ENCODE measurements at places on chromosomes 16 and 17.

DNA sequence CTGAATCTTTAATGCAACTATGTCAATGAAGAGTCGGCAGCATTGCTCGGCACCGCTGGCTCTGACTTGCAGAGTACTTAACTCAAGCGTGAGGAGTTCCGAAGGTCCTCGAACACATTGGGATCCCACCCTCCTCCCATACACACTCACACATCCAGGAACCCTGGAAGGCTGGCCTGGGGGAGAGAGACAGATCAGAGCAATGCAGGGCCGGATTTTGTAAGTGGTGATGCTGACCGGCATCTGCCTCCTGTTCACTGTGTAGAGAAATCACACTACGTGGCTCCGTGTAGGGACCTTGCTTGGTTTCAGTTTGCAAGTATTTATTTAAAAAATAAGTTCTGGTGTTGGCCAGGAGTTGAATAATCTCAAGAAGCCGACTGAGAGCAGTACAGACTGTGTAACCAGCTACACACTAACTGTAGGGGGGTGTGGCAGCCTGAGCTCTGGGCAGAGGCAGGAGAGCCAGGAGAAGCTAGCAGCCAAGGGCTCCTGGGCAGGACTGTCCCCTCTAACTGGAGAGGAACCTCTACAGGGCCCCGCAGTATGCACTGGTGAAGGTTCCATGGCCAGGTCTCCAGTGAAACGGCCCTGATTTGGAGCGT, 190.2 kb upstream of the TNRC6C start:
- no peak for DNase-seq

- DNase-seq: no peak
These were observed 42.4 kb upstream of the FBXO47 start for GRCh38 chr17:39009581-39010001.

- no peak for DNase-seq
These were observed 162.5 kb upstream of the CNTNAP4 start for GRCh38 chr16:76114681-76115080.

- DNase-seq: no peak
These were observed 128.2 kb upstream of the PSMD7 start for GRCh38 chr16:74168445-74168844.

DNA sequence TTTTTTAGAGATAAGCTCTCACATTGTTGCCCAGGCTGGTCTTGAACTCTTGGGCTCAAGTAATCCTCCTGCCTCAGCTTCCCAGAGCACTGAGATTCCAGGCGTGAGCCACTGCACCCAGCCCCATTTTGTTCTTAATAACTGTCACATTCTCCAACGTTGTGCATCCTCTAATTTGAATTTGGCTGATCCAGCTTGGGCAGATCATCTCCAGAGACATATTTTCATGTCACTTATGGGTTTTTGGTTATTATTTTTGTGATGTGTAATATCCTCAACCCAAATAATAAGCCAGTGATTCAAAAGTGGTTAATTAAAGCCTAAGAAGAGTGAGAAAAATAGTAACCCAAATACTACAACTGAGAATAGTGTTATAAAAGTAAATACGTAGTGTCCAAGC, 16.2 kb upstream of the COL1A1 start:
- DNase-seq: no peak

DNA sequence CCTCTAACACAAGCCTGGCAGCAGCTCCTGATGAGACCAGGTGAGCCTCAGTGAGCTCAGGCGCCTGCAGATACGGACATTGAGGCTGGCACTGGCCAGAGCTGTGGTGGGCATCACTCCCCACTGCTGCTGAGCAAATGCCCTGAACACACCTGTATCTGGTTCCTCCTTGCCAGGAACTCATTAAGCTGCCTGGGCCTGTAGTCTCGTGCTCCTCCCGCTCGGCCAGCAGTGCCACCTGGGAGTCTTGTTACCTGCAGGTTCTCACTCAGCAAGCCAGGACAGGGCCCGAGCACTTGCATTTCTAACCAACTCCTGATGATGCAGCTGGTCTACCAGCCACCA, 13.3 kb downstream of the EIF4A3 start:
- no peak for DNase-seq

GRCh38 chr17:10758062-10758461, 28.2 kb upstream of the TMEM220 start:
- DNase-seq: no peak

GRCh38 chr16:82395212-82395611, 225.2 kb upstream of the MPHOSPH6 start:
- no peak for DNase-seq

DNA sequence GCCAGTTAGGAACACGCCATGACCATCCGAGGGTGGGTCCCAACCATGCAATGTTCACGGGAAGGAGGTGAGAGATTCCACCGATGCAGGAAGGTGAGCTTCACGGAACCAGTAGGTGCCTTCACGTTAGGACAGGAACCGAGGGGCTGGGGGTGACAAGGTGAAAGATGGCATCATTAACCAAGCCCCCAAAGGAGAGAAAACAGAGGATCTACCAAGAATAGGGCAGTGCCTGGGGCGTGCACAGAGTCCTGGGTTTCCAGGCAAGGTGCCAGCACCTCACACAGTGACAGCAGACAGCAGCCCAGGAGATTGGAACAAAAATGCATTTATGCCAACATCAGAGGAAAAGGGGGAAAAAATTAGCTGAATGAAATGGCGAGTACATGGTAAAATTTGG, 137.9 kb downstream of the GSG1L start:
- DNase-seq: no peak

GRCh38 chr16:85480727-85481101, 132.4 kb upstream of the GSE1 start:
- DNase-seq: no peak

DNA sequence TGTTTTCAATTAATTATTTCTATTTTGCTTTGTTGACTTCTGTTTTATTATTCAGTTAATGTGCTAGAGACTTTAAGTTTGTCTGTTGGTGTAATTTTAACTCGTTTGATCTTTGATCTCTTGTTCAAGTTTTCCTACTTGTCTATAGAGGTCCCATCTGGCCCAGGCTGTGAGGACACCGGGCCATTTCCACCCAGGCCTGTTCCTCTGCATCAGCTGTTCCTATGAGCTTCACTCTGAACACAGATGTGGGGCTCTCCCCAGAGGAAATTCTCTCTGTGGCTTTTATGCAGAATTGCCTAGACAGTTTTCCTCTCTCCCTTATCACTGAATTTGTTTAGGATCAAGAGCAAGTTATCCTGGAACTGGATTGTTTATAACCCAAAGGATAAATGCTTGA, 44.7 kb downstream of the MYO18A start:
- no peak for DNase-seq

- DNase-seq: no peak
These were observed 2.8 kb upstream of the IL21R start for GRCh38 chr16:27398894-27399853.

DNA sequence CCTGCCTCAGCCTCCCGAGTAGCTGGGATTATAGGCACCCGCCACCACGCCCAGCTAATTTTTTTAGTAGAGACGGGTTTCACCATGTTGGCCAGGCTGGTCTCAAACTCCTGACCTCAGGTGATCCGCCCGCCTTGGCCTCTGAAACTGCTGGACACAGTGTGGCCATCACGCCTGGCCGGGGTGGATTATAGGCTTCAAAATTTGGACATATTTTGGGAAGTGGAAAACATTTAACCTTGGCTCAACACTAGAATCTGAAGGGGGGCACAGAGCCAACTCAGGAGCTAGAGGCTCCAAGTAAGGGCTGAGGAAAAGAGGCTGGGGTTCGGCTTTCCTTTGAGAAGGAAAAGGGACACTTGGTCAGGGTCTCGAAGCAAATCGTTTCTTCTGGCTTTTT, 2.2 kb upstream of the CDK5R1 start:
- DNase-seq: no peak

- no peak for DNase-seq
These were observed 94.0 kb upstream of the CDH5 start for GRCh38 chr16:66272461-66272860.

DNA sequence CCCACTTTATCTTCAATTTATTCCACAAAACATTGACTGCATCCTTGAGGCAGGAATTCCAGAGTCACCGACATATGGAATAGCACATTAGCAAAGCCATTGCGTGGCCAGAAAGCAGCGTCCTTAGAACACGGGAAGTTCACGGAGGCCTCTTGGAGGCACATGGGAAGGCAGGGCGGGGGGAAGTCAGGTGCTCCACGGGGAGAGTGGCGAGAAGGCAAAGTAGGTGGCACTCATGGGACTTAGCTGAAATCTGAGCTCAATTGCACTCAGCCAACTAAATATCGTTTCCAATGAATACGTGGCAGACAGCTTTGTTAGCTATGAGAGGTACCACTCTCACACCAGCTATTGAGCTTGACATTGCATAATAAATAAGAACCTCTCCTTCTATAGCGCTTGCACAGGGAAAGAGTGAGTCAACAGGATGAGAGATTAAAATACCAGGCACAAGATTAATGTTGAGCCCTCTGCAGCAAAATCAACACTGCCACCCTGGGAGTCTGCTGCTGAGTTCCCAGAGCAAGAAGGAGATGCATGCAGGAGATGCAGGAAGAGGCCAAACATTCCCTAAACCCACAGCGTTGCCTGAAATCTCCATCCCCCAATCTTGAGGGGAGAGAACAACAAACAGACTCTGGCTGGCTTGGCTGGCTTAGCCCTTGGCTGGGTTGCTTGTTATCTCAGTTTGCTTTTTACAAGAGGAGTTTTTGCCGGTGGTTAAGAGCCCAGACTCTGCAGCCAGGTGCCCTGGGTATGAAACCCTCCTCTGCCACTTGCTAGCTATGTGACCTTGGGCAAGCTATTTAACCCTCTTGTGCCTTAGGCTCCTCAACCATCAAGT, 28.8 kb downstream of the ABCC12 start:
- DNase-seq: peak; percentile 92

DNA sequence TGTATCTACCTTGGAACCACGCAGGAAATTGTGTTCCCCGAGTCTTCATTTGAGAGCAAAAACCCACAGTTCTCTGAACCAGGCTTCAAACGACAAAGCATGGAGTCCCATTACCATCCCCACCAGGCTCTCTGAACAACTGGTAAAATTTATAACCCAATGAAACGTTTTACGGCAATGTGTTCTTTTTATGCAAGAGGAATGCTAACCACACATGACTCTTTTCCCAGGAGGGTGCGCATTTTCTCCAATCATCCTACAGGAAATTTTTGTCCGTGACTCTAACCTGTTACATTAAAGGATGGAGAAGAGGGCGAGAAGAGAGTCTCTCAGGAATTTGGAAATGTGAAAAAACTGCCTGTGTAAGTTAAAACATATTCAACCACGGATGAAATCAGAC, 17.8 kb downstream of the STX8 start:
- DNase-seq: no peak

DNA sequence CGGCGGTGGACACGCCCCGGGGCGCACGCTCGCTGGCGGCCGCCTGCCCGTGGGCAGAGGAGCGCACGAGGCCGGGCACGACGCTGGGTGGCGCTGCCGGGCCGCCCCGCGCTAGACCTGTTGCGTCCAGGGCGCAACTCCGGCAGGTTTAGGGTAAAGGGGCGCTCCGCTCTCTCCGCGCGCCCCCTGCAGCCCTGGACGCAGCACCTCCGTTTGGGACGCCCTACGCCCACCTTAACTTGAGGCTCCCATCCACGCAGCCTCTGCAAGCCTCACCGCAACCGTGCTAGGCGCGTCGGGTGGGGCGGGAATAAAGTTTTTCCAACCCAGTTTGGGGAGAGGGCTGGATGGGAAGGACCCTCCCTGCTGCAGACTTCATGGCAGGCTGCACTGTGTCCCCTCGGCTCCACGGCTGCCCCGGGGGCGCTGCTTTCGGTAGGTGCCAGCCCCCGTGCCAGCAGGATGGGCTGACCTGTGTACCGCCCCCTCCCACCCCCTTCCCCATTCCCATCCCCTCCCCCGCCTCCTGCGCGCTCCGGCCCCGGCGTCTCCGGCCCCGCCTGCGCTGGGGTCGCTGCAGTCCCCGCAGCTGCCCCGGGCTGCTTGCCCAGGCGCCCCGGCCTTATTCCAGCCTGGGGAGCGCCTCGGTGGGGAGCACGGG, at the start of gene SYT17:
Gene SYT17 (plus strand): TSS at position 531 of the 661 bp plus-strand sequence. CDS start 407 bp downstream, outside the sequence.
- no peak for DNase-seq

DNA sequence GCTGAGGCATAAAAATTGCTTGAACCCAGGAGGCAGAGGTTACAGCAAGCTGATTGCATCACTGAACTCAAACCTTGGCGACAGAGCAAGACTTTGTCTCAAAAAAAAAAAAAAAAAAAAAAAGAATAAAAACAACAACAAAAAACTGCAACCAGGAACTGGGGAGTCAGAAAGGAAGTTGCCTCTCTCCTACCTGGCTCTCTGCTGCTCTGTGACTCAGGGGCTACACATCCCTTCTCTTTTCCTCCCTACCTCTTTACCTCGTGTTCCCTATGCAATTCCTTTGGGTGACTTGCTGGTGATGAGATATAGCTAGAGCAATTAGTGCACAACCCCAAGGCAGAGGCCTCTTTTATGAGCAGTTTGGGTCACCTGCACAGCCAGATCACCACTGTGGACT, 95.9 kb downstream of the ABCC1 start:
- DNase-seq: no peak

DNA sequence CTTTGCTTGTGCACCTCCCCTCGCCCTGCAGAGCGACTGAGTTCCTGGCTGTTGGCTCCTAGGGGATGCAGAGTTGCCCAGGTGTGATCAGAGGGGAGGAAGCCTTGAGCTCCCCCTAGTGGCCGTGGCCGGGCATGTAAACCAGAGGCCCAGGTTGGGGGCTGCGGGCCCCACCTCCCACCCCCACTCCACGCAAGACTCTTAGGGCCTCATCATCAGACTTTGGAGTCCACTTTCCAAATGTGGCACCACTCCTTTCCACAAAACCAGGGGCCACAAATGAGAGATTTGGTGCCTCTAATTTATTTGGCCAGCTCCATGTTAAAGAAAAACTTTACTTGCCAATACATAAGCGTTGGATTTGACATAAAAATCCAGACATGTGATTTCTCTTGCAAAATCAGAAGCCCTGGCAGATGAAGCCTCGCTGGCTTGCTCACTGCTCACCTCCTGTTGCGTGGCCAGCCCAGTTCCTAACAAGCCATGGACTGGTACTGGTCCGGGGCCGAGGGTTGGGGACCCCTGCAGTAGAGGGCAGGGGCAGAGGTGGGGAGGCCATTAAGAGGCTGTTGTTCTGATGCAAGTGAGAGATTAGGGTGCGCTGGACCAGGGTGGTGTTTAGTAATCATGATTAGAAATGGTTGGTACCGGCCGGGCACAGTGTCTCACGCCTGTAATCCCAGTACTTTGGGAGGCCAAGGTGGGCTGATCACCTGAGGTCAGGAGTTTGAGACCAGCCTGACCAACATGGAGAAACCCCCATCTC, 28.7 kb upstream of the GAS7 start:
- DNase-seq: no peak

GRCh38 chr17:10332515-10332914, 40.3 kb downstream of the MYH13 start:
- DNase-seq: no peak

DNA sequence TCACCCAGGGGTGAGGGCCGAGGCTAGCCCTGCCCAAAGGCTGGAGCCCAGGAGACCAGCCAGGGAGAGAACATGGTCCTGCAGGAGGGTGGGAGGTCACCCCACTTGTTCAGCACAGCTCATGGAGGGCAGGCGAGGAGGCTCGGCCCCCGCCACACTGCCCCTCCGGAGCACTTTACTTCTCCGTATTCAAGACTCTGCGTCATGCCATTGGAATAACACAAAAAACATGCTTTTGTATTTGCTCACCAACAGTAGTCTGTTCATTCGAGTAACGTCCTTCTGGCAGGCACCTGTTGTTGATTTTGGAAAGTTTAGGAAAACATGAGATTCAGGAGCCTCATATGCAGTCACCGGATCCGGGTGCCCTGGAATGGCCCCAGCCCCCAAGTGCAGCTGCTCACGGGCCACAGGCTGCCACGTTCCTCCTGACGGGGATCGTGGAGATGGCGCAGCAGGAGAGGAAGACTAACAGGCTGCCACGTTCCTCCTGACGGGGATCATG, 81.1 kb upstream of the DNAH17 start:
- DNase-seq: peak; percentile 73

GRCh38 chr16:55297062-55297909, 26.7 kb upstream of the IRX6 start:
- no peak for DNase-seq
